ENCODE measurements at places on chromosomes 2 and 18.

DNA sequence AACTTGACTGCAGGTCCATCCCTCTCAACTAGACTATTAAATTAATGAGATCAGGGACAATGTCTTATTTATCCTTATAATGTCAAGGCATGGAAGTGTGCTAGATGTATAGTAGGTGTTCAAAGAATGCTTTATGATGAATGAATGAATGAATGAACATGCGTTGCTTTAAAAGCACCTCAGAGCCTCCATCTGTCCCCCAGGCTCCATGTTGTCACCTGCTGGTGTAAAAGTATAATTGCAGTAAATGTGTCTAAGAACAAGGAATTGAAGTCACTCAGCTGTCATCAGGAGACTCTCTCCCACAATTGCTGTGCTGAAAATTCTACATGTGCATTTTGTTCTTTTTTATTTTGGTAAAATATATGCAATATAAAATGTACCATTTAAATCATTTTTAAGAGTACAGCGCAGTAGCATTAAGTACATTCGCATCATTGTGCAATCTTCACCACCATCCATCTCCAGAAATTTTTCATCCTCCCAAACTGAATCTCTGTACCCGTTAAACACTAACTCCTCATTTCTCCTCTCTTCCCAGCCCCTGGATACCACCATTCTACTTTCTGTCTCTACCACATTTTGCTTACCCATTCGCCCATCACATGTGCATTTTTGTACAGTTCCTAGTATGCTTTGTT is 52.6 kb downstream of the GNAL start:
- no peak for DNase-seq

GRCh38 chr2:68643011-68643873 is at the start of gene PROKR1:
Gene PROKR1, plus strand, starts transcription at chr2:68643579. Its CDS starts 2,243 bp downstream, at chr2:68645822.
- no peak for DNase-seq

GRCh38 chr2:186429104-186429503 is 57.0 kb upstream of the ZC3H15 start:
- no peak for DNase-seq

DNA sequence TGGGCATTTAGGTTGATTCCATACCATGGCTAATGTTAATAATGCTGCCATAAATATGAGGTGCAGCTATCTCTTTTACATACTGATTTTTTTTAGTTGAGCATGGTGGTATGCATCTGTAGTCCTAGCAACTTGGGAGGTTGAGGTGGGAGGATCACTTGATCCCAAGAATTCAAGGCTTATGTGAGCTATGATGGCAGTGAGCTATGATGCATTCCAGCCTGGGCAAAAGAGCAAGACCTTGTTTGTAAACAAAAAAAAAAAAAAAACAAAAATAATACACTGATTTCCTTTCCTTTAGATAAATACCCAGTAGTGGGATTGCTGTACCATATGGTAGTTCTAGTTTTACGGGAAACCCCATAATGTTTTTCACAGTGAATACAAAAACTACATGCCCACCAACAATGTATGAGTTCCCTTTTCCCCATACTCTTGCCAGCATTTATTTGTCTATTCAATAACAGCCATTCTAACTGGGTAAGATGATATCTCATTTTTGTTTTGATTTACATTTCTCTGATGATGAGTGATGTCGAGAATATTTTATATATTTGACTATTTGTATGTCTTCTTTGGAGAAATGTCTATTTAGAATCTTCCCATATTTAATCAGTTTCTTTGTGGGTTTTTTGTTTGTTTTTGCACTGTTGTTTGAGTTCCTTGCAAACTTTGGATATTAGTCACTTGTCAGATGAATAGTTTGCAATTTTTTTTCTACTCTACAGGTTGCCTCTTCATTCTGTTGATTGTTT is 281.0 kb upstream of the KYNU start:
- DNase-seq = no peak

- no peak for DNase-seq
Measured at GRCh38 chr2:230650585-230651137, 62.0 kb upstream of the CAB39 start.

DNA sequence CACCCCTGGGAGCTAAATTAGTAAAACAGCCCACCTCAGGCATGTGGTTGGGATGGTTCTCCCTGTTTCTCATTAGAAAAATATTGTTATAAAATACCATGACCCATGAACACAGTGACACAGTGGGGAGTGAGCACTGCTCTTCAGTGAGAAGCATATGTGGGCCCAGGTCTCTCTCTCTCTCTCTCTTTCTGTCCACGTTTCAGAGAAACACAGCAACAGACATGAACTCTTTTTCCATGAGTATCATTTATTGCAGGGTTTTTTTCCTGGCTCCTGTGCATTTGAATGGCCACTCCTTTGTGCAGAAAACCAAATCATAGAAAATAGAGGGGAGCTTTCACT is 41.2 kb downstream of the CYRIA start:
- no peak for DNase-seq

GRCh38 chr18:33467531-33467930 is 27.0 kb upstream of the CCDC178 start:
- no peak for DNase-seq

DNA sequence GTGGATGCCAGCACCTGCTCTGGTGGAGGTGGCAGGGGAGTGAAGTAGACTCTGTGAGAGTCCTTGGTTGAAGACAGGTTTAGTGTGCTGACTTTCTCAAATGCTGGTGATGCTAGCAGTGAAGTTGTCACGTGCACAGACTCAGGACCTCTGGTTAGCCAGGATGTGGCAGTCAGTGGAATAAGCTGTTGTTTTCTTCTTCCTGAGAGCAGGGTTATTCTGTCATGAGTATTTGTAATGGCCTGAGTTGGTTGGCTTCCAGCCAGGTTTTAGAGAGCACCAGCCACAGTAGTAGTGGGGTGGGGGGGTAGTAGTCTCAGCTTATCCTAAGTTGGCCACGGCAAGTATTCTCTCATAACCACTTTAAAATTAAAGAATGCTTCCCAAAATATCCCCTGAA is 238.5 kb upstream of the FBXO11 start:
- DNase-seq = no peak

- no peak for DNase-seq
Measured at GRCh38 chr2:61670591-61671501, 132.7 kb upstream of the XPO1 start.

- no peak for DNase-seq
Measured at GRCh38 chr2:241849616-241850543, 8.8 kb downstream of the PDCD1 start.

DNA sequence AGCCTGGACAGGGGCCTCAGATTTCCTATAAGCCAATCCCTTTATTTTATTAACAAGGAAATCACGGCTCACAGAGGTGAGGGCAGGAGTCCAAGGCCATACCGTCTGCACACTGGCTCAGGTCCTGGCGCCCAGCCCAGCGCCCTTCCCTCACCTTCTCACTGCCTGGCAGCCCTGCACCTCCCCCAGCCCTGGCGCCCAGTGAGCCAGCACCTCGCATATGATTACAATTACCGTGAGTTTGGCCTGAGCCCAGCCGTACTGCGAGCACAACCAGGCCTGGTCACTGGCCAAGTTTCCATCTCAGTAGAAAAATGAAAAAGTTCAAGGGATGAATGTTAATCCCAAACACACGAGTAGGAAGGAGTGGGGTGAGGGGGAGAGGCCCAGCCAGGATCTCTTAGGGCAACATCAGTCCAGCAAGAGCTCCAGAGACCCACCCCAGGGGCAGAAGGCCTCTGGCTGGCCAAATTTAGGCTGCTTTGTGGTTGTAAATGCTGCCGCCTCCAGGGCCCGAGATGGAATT is 68.4 kb downstream of the MCFD2 start:
- DNase-seq = no peak

DNA sequence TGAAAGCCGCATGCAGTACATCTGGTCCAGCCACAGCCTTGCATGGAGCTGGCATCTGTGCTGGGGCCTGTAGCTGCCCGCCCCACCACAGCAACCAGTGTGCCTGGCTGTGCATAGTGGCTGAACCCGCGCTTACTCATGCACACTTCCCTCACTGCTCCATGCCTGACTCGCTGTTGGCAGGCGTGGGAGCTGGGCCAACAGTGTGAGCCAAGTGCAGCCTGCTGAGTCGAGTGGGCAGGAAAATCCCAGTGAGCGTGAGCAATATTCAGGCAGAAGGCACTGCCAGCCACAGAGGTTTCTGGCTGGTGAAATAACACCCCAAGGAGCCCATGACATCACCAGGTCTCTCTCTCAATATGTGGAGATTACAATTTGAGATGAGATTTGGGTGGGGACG is 1674.1 kb upstream of the TMEFF2 start:
- no peak for DNase-seq

GRCh38 chr2:37326285-37326684 is 1.7 kb upstream of the PRKD3 start:
- DNase-seq = no peak

- DNase-seq = no peak
Measured at GRCh38 chr18:24212939-24213338, 74.1 kb downstream of the CABYR start.

DNA sequence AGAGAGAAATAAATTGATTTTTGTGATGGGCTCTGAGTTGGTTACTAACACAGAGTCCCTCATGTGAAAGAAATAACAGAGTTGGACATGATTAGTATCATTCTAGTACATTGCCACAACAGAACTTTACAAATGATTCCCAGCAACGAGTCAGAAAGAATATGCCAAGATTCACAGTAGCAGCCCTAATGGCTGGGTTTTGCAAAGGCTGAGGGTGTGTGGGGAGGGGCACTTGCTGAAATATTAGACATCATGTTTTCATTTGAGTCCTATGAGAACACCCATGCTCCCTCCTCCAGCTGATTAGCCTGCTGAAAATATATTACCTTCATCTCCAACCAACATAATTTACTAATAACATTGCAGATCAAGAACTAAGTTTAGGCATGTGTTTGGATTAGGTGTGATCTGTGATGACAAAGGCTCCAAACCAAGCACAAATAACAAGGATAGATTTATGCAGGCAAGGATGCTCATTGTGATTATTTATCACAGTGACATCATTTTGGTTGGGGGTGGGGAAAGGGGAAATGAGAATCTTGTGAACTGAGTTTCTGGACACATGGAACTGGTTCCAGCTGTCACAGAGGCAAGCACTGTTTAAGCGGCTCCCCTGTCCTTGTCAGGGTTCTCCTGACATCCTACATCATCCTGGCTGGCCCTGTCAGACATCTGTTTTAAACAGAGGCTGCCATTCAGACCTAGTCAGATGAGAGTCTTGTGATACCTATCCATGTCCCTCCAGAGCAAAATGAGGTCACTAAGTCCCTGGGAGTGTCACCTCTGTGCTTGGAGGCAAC is 205.8 kb upstream of the NCKAP5 start:
- no peak for DNase-seq

- no peak for DNase-seq
Measured at GRCh38 chr2:198517976-198518375, 713.6 kb downstream of the PLCL1 start.

DNA sequence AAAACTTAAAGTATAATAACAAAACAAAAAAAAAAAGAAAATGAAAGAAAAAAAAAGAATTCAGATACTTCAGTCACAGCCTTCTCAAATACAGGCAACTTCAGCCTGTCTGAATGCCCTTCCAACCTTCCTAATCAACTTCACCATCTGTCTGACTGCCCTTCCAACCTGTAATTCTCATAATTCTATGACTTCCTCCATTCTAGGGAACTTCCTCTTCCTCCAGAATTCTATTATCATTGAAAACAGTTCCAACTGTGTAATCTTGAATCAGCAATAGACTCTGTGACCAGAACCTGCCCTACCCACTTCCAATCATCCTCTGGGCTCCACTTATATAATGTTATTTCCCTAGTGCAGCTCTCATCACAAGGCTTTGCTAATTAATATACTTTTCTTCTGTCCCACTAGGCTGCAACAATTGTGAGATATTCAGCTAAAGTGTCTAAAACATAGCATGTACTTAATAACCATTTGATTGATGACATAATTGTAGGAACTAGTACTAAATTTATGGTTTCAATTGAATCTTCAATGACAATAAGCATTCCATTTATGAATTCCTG is 127.3 kb downstream of the UPP2 start:
- DNase-seq = no peak

DNA sequence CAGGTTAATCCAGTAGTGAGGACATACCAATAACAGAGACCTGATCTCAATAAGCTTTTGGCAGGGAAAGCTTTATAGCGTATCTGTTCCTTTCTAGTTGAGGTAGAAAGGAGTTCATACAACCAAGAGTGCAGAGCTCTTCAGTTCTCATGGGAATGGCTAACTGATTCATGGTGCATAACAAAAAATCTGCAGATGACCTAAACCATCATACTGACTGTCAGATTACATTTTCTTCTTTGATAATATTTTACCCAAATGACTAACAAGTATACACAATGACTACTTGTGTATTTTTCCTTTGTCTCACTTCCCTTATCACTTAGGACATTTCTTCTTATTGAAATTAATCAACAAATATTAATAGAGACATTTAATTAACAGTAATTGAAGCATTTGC is 140.0 kb upstream of the SERTAD2 start:
- no peak for DNase-seq

DNA sequence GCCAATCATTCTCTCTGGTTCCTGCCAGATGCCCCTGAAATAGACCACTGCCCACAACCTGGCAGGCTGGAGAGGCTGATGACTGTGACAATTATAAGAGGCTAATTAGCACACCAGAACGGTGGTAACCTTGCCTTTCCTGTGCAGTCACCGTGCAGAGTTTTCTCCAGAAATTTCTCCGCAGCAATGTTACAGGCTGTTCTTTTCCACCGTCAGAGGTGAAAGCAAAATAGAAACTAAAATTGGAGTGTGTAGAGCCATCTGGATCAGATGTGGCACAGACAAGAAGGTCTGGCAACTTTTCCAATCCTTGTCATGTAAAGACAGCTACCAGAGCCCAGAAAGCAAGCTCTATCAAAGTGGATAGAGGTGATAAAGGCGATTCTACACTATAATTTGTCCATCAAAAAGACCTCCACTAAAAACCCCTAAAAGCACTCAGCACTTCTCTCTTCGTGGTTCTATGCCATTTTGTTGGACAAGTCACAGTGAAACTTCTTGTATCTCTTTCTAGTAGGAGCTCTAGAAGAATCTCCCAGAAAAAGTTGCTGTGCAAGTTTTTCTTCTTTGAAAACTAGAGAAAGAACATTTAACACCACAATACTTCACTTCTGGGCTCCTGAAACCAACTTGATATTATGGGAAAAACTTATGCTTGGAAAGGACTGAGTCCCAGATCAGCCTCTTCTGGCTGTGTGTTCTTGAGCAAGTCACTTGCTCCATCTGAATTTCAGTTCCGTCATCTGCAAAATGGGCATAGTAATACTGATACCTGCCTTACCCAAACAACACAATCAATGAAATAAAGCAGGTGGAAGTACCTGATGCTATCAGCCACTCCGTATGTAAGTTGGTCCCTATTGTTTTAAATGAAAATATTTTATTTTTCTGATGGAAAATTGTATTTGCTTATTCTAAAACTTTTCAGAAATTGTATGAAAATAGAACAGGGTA is 295.6 kb upstream of the DLGAP1 start:
- no peak for DNase-seq

GRCh38 chr2:69196327-69197117 is 183.5 kb downstream of the ANTXR1 start:
- DNase-seq = no peak

GRCh38 chr2:217956586-217957457 is 46.0 kb downstream of the TNS1 start:
- DNase-seq = no peak

GRCh38 chr2:11029136-11029535 is 117.4 kb downstream of the KCNF1 start:
- no peak for DNase-seq

All from activated CD8-positive, alpha-beta memory T cell treated with anti-CD3 and anti-CD28 coated beads for 4 hours (primary cell).